ENCODE measurements at places on chromosomes 2 and 18.

DNA sequence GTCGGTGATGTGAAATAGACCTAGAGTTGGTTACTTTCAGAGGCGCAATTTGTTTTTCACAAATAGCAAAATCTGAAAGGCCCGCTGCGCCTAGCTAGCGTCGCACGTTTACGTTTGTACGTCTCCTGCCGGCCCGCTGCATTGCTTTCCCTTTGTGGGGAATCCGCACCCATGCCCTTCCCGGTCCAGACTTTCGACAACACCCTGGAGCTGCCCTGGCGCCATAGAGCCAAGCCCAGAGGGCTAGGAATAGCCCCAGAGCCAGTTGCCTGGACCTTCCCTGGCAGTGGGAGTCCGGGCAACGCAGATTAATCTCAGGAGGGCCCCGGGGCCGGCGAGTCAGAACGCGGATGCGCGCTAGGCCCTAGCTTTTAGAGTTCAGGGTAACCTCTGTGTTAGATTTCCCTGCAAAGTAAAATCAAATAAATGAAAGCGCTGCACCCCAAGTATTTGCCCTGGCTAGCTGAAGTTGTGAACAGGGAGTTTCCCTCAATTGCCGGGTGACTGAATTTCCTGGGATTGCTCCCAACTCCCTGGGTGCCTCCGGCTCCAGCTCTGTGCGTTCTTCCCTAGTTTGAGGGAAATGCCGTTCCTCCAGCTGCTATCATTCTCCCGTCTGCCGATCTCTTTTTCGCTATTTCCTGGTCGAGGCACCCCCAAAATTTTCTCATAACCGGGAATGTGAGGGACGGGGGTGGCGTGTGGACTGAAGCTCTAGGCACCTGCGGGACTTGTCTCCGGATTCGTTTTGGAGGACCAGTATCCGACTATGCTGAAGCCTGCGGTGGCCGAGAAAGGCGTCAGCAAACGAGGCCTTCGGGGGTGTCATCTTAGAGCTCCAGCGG is 1.2 kb upstream of the EN1 start:
- no peak for DNase-seq

DNA sequence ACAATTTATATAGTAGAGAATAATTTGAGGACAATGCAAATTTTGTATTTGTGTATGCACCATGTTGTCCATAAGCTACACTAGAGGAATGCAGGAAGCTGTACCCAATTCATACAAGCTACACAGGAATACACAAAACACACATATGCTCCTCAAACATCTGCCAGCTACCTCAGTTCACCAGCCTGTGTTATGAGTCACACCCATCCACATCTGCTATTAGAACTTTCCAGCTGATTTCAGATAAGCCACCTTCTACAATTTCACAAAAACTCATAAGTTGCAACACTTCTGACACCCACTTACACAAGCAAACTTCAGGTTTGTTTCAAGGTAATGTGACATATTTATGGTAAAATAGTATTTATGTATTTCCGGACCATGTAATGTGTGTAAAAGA is 438.9 kb downstream of the SATB2 start:
- no peak for DNase-seq

DNA sequence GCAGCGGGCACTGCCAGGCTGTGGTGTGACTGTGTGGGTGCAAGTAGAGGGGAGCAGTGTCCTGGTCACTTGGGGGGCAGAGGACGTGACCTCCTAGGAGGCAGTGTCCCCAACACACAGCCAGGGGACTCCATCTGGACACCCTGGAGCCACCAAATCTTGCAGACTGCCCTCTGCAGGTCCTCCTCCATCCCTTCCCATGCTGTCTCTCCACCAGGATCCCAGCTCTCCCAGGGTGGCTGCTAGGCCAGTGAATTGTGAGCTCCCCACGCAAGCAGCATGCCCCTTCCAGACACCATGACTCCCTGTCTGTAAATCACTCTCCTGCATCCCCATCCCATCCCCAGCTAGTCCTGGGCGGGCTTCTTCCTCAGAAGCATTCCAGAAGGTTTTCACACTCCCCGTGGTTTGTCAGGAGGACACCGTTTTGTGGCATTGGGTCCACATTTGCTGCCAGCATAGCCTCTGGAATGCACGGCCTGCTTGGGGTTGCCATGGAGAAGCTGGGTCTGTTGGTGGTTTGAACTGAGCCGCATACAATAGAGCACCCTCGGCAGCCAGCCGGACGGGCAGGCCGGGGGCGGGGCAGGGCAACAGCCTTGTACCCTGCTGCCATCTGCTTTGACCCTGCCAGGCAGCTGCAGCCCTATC is 210.7 kb downstream of the KLHL29 start:
- no peak for DNase-seq

DNA sequence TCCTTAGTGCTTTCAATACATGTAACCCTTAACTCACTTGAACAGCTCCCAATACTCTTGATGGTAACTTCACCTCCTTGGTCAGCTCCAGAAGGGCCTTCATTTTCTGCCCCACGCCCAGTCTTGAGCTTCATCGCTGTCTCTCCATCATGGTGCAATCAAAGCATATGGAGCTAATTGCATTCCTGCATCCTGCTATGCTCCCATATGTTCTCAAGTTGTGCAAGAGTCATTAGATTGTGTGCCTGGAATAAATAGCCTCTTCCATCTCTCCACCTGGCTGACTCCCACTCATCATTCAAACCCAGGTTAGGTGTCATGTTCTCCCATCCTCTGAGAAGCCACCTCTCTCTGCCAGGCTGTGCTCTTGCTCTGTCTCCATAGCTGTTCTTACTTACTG is 364.5 kb upstream of the RGPD4 start:
- no peak for DNase-seq

GRCh38 chr18:3626929-3627458 is 177.0 kb downstream of the TGIF1 start:
- no peak for DNase-seq

- DNase-seq: no peak
These were observed 46.8 kb downstream of the RPIA start for GRCh38 chr2:88738271-88738670.

DNA sequence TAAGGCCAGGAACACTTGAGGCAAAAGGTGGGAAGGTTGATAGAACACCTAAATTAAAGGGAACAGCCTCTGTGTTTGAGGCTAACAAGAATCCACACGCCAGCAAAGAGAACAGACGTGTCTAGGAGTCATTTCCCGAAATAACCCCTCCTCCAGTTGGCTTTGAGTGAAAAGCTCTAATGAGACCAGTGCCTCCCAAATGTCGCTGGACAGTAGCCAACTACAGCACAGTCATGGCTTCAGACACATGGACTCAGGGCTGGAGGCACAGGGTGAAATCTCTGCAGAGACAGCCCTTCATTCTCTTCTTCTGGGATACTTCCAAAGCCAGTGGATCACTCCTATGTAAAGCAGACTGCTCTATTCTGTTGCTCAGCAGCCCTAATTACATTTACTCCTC is 49.6 kb downstream of the SOWAHC start:
- no peak for DNase-seq

DNA sequence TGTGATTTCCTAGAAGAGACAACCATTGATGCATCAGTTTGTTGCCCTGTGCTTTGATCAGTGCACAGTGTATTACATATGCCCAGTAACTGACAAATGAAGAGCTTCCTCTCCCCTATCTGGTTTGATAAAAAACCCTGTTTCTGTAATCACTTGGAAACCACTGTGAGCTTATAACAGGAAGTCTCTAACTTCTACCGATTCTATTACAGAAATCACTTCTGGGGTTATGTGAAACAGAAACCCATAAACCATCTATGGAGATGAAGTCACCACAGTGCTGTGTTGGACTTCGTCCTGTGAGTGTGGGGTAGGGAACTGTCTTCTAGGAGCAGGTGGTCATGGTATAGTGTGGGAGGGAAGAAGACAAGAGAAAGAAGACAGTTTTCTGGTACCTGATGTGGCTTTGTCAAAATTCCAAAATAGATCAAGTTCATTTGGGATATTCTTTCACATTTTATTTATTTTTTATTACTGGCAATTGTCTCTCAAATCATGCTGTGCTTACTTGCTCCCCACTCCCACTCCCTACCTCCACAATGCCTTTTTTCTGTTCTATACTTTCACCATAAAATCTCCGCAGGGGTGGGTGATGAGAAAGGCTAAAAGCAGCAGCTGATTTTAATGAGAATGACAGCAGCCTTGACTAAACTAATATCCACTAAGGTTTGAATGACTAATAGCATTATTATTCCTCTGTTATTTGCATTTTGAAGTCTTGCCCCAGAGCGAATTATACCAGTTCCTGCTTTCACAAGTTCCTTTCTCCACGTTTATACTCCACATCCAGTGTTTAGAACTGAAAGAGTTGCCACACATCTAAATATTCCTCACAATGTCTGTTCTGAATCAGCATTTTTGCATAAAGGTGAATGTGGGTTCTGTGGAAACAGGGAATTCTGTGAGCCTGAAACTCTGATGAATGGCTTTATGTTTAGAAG is 41.7 kb upstream of the RND3 start:
- no peak for DNase-seq

GRCh38 chr2:11610624-11611242 is 59.3 kb downstream of the NTSR2 start:
- no peak for DNase-seq

GRCh38 chr2:174176898-174177297 is 71.4 kb downstream of the OLA1 start:
- DNase-seq: no peak

DNA sequence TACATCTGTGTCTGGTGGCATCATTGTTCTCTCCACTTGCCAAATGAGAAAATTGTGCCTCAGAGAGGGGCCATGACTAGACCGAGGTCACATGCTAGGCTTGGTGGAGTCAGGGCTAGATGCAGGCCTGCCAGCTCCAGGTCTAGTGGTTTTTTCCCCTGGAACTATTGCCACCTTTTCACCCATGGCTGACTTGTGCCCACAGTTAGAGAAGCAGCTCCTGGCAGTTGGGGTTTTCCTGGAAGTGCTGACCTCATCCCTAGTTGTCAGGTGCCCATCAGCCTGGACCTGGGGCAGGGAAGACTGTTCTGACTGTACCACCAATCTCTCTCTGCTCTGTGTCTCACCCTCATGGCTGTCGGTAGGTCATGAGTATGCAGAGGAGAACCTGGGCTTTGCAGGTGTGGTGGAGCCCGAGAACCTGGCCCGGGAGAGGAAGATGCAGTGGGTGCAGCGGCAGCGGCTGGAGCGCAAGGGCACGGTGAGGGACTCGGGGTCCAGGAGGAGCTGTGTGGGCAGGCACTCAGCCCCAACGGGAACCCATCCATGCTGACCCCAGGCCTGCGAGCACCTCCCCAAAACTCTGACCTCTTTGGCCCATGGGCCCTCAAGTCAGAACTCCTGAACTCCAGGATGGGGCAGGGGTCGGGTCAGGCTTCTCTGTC is 12.4 kb upstream of the CATIP start:
- no peak for DNase-seq

- no peak for DNase-seq
These were observed 1.7 kb upstream of the PDCD1 start for GRCh38 chr2:241860184-241861078.

GRCh38 chr2:20361893-20362292 is 11.2 kb upstream of the PUM2 start:
- no peak for DNase-seq

DNA sequence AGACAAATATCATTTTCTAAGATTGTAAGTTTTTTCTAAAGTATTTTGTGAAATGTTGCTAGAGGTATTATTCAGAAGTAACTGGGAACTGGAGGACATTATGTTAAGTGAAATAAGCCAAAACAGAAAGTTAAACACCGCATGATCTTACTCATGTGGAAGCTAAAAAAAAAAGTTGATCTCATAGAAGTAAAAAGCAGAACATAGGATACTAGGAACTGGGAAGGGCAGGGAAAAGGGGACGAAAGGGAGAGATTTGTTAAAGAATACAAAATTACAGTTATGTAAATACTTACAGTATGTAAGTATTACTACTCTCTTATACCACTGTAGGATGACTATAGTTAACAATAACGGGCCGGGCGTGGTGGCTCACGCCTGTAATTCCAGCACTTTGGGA is 46.7 kb upstream of the CDKL4 start:
- no peak for DNase-seq

DNA sequence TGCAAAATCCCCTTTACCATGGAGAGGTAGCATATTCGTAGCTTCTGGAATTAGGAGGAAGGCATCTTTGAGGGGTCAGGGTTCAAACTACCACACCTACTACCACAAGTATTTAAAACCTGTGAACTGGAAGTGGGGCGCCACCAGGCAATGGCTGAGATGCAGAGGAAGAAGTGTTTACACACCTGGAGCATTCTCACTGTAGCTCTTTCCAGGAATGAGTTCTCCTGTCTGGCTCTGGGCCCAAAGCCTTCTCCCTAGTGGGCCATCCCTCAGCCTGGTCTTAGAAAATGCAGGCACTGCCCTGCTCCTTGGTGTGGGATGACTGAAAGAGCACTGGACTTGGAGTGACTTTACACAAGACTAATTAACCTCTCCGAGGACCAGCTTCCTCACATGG is 30.7 kb upstream of the FOXI3 start:
- no peak for DNase-seq

GRCh38 chr2:63589148-63589958 is 590 bp downstream of the MDH1 start:
- no peak for DNase-seq

GRCh38 chr2:25226827-25227226 is 58.4 kb upstream of the POMC start:
- no peak for DNase-seq

GRCh38 chr2:31297751-31298150 is 63.8 kb downstream of the EHD3 start:
- DNase-seq: no peak

- DNase-seq: no peak
These were observed 65.0 kb upstream of the HPCAL1 start for GRCh38 chr2:10237392-10238321.

- no peak for DNase-seq
These were observed 450.7 kb upstream of the PIK3C3 start for GRCh38 chr18:41504316-41504715.

DNA sequence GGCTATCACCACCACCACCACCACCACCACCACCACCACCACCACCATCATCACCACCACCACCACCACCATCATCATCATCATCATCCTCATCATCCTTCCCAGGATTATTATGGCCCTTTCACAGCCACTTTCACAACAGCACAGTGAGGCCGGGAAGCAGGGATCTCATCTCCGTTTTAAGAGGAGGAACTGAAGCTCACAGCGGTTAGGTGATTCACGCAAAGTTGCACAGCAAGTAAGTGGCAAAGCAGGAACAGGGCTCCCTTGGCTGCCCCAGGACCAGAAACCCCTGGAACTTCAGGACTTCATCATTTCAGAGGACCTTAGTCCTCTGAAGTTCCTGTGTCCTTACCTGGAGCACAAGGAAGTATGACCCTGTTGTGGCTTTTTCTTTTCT is 26.8 kb downstream of the MRPL35 start:
- no peak for DNase-seq

- no peak for DNase-seq
These were observed 234.9 kb downstream of the BCL11A start for GRCh38 chr2:60318544-60318943.

DNA sequence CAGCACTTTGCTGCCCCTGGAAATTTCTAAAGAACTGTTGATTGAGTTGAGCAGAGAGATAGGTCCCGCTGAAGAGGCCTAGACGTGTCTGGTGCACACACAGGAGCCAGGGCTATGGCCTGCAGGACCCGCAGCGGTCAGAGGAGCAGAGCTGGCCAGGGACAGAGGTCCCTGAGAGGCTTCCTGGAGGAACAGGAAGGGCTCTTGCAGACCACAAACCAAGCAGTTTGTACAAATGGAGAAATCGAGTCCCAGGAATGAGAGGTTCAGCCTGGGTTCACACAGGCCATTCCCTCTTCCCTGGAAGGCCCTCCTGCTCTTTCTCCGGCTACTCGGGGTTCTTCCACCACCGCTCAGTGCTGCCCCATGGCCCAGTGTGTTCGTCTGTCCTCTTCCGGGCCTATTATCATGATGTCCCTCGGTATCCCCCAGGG is 1.2 kb upstream of the BIN1 start:
- no peak for DNase-seq

- DNase-seq: no peak
These were observed 440.1 kb downstream of the ZEB2 start for GRCh38 chr2:144079803-144080202.
